GM18507 (cell line): ENCODE measurements at places on chromosomes 11 and 22.

DNA sequence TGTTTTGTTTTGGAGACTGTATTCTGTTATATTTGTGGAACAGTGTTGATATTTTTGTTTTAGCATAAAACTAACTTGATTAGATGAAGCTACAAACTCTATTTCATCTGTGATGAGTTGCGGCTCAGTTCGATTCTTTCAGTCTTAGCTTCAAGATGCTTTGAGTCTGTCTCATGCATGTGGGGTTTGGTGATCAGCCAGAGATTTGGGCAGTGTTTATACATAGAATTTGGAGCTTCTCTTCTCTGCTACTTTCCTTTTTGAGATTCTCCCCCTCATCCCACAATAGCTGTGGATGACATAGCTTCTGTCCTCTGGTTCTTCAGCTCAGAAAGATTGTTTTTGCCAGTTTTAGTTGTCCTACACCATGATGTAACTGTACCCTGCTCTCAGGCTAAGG lies 90.4 kb downstream of the ARHGAP20 start:
- DNase-seq: no peak

- no peak for DNase-seq
These were observed 13.0 kb downstream of the SCN3B start for GRCh38 chr11:123641495-123641840.

DNA sequence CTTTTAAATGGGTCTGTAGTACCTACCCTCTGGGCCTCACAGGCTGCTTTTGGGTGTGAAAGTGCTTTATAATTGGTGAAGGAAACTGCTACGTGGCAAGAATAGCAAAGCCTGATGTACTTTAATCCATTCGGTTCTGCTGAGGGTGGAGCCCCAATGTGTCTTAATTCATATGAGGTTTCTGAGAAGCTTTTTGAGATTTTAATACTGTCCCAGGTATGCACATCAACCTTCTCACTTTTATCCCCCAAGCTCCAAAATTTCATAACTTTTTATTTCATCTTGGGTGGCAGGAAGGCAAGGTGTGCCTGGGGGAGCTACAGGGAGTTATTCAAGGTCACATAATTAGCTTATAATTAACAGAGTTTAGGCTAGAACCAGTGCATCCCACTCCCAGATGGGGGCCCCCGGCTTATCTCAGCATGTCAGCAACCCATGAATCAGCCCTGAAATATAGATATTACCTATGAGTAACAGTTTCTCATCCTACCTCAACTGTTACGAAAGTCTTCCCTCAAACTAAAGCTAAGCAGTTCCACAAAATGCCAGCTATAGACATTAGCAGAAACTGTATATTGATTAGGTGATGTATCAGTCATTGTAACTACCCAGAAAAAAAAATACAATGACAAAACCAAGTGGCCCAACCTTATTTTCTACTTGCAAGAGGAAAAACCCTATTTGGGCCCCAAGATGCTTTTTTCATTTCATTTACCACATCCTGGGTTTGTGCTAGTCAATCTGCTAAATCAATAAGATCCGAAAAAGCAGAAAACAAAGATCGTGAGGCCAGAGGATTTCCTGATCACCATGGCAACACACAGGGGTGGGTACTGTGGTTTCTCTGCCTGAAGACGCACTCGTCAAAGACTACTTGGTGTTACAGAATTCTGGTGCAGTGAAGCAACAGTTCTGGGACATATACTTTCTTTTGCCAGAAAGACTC lies 26.7 kb downstream of the CD44 start:
- DNase-seq: peak; percentile 56

DNA sequence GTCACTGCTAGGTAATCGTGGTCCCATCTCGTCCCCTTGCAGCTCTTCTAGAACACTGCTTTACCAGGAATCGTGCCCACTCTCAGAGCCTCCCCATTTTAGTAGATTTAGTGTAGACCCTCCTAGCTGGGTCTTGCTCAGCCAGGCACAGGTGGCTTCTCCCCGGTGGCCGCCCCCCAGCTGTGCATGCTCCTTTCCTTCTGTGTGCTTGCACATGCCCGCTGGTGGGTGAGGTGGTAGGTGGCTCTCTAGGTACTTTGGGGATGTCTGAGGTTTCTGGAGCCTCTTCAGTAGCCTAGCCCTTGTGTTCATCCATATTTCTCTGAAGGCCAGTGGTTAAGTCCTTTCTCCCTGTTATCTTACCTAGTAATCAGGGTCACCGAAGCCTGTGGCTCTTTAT lies 5.6 kb downstream of the TUB start:
- no peak for DNase-seq

DNA sequence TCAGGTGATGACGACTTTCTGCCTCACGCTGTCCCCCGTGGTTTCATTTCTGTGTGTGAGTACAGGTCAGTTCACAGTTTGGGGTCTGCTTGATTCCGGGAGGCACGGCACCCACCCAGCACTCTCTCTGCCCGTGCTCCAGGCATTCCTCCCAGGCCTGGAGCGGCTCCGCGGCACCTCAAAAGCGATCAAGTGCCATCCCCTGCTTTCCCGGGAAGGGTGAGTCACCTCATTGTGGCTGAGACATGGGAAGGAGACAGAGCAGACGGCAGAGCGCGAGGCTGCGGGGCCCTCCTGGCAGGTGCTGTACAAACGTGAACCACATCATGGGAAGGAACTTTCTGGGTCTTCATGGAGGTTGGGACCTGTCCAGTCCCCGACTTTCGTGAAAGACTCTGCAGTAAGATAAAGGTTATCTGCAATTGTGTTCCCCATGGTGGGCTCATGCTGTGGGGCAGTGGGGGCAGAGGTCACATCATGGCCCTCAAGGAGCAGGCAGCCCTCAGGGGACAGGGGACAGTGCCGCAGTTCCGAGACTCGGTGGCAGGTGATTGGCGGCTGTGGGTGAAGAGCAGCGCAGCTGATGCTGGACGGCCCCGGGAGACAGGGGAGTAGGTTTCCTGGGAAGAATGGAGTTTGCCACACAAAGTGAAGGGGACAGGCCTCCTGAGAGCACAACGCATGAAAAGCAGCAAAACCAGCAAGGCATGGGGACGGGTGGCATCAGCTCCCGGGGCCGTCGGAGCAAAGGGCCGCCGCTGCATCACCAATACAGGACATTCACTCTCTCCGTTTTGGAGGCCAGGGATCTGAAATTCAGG lies 65.3 kb downstream of the CELSR1 start:
- DNase-seq: no peak

DNA sequence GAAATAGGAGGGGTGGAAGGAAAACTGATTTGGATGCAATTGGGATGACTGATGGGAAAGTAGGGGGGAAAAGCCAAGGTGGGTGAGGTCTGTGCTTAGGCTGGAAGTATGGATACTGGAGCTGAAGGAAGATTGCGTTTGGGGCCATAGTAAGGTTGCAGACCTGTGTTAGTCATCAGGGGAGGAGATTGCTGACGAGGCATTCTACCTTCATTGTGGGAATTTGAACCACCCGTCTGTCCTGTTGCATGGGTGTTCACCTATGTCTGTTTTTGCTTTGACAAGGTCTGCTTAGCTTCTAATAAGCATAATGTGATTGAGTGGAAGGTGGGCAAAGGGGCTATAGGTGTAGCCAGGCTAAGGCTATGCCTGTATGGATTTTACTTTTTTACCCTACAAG lies 323.8 kb downstream of the BLID start:
- DNase-seq: no peak
